Fibroblast of skin of left biceps (primary cell): ENCODE measurements at places on chromosomes 1 and 21.
A peak's percentile ranks its signal among the peaks of the same experiment; 100 is the strongest.

DNA sequence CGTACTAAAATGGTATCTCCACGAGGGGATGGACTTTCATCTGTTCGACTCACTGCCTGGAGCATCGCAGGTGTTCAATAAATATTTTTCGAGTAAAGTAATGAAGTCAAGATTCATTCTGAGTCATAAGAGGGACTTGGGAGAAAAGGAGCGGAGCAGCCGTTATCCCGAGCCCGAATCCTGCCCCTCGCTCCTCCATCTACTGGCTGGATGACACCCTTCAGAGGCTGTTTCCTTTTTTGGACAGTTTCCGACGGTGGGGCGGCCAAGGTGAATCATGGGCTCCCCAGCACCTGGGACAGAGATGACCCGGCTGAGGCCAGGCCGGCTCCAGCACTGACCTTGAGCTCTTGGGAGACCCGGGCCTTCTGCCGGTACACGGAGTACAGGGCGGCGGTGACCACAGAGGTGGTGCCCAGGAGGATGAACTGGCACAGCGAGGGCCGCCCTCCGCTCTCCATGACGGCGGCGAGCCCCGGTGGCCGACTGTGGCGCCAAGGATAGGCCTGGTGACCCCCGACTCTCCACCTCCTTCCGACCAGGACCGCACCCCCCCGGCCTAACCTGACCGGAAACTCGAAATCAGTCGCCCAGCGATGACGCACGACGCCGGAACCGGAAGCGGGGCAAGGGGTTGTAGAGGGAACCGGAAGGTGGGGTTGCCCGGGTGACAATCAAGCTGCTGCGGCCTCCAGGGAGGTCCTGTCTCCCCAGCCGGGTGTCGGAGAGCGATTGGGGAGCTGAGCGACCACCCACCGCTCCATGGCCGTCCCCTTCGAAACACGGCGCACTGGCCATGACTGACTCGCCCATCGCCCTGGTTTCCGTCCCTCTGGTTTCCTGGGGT is at the start of gene MUL1:
Gene MUL1, minus strand, starts transcription at position 588 of the 847 bp plus-strand sequence. Its CDS starts 127 bp downstream, at position 461.
- peak; percentile 72 for DNase-seq

DNA sequence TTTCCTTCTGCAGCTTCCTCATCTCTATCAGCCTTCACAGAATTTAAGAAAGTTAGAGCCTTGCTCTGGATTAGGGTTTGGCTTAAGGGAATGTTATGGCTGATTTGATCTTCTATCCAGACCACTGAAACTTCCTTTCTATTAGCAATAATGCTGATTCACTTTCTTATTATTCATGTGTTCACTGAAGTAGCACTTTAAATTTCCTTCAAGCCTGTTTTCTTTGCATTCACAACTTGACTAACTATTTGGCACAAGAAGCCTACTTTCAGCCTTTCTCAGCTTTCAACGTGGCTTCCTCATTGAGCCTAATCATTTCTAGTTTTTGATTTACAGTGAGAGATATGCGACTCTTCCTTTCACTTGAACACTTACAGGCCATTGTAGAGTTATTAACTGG is 528.5 kb downstream of the PLPP3 start:
- DNase-seq, result no peak

DNA sequence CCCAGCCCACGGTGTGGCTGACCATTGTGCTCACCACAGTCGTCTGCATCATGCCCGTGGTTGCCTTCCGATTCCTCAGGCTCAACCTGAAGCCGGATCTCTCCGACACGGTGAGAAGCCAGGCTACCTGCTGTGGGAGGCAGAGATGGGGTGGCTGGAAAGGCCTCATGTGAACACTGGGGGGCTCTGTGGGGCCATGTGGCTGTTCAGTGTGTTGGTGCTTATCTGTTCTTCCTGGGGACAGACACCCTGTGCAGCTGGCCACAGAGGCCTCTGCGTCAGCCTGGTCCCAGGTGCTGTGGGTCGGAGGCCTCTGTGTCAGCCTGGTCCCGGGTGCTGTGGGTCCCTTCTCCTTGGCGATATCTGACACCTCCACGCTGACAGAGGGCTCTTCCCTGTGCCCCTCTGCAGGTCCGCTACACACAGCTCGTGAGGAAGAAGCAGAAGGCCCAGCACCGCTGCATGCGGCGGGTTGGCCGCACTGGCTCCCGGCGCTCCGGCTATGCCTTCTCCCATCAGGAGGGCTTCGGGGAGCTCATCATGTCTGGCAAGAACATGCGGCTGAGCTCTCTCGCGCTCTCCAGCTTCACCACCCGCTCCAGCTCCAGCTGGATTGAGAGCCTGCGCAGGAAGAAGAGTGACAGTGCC is 23.2 kb downstream of the ATP8B2 start:
- no peak for DNase-seq

- DNase-seq, result no peak
Measured at GRCh38 chr1:93348104-93348728, 2.5 kb downstream of the DR1 start.

- no peak for DNase-seq
Measured at GRCh38 chr1:55064071-55064581, 24.8 kb downstream of the PCSK9 start.

DNA sequence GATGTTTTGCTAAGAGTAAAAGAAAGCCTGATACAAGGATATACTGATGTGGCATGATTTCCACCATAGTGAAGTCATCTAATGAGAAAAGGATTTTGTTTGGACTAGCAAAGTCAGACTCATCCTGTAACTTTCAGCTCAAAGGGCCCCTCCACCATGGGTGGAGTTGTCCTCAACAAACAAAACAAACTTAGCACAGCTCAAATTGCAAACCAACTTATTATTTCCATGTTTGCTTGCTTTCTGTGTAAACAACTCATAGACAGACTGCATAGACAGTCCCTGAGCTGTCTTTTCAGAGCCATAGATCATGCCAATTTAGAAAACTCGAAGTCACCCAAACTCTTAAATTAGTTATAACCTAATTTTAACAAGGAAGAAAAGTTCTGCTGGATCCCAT is 69.4 kb upstream of the VAV3 start:
- no peak for DNase-seq

DNA sequence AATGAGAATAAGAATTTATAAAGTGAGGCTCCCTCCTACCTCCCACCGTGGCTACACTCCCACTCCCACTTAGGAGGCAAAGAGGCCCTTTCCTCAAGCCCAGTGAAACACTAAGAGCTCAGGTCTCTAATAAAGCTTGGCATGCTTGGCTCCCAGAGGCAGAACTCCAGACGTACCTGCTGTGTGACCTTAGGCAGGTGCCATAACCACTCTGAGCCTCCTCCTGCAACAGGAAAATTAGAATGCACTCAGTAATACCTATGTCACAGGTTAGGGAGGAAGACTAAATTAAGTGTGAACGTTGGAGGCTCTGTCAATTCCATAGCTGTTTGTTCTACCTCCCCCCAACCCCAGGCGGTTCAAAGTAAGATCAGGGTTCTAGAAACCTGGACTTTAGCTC is 16.5 kb upstream of the SLC26A9 start:
- DNase-seq, result no peak

DNA sequence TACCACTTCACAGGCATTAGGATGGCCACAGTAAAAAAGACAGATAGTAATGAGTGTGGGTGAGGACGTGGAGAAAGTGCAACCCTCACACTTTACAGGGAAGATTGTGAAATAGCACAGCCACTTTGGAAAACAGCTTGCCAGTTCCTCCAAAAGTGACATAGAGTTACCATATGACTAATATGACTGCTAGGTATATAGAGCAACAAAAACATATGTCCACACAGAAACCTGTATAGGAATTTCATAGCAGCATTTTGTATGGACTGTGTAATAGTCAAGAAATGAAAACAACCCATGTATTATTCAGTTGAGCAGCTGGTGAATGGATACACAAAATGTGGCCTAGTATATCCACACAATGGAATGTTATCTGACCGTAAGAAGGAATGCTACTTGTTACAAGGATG is 30.4 kb upstream of the LBR start:
- no peak for DNase-seq

GRCh38 chr1:2545754-2546514 is 10.2 kb upstream of the TNFRSF14 start:
- DNase-seq, result no peak

DNA sequence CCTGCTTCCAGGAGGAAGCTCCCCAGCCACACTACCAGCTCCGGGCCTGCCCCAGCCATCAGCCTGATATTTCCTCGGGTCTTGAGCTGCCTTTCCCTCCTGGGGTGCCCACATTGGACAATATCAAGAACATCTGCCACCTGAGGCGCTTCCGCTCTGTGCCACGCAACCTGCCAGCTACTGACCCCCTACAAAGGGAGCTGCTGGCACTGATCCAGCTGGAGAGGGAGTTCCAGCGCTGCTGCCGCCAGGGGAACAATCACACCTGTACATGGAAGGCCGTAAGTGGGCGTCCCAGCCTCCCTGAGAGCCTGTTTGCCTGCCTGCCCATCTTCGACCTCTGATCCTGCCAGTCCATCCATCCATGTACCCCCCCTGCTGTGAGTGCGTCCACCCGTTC is 3.6 kb downstream of the ECM1 start:
- DNase-seq, result no peak

- no peak for DNase-seq
Measured at GRCh38 chr1:232291681-232292080, 338.3 kb downstream of the SIPA1L2 start.

GRCh38 chr1:212007886-212008285 is 27.5 kb downstream of the INTS7 start:
- peak; percentile 30 for DNase-seq

GRCh38 chr21:33078907-33079582 is 9.1 kb downstream of the OLIG1 start:
- no peak for DNase-seq

- DNase-seq, result no peak
Measured at GRCh38 chr1:94180650-94181049, 56.7 kb downstream of the ARHGAP29 start.

- no peak for DNase-seq
Measured at GRCh38 chr1:52904927-52905698, 16.4 kb downstream of the ECHDC2 start.

DNA sequence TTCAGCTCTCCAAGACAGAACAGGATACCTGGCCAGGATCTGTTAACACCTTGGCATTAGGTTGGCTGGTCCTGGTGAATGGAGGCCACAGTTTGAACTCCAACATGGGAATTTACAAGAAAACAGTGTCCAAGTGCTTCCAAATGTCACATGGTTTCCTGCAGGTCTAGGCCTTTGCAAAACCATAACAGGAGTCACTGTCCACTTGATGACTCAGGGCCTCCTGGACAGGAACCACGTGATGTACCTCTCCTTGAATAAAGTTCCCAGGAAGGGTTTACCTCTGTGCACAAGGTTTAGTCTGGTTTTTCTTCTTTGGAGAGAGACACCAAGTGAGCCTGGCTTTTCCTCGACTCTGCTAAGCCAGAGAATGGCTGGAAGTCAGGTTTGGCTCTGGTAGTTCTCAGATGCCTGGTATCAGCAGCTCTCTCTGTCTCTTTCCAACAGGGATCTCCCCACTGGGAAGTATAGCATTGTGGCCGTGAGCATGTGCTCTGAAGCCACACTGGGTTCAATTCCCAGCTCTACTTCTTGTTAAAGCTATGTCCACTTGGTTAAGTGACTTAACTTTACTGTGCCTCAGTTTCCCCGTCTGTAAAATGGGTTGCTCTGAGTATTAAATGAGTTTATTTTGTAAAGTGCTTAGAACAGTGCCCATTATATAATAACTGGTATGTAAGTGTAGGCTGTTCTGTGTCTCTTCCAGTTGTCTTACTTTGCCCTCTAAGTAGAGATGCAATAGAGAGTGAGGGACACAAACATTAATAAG is 27.3 kb upstream of the TMEM61 start:
- DNase-seq, result no peak

- DNase-seq, result no peak
Measured at GRCh38 chr1:107590087-107590486, 374.9 kb downstream of the VAV3 start.

GRCh38 chr21:37758982-37759381 is 157.3 kb downstream of the KCNJ6 start:
- DNase-seq, result peak; percentile 19

DNA sequence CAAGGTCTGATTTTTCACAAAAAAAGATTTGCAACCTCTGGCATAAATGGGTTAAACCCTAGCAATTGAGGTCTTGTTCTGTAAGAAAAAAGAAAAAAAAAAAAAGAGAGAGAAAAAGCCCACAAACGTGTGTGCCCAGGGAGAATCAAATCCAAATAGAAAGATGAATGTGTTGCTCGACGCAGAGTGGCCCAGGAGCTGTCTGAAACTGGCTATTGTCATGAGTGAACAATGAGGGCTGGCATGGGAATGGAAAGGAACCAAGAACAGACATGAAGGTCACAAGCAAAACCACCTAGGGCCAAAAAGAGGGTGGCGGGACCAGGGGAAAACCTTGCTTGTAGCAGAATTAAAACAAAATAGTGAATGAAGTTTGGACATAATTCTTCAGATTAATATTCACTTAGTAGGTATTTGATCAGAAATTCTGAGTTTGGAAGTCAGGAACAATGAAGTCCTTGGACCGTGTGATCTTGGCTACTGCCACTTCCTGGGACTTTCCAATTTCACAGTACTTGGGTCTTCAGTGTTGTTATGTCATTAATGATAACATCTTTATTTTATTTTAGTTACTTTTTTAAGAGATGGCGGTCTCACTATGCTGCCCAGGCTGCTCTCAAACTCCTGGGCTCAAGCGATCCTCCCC is 3.1 kb downstream of the ENO1 start:
- DNase-seq, result no peak

GRCh38 chr1:88217386-88217785 is 466.7 kb upstream of the PKN2 start:
- no peak for DNase-seq
